ENCODE measurements at places on chromosomes 13 and 19.

DNA sequence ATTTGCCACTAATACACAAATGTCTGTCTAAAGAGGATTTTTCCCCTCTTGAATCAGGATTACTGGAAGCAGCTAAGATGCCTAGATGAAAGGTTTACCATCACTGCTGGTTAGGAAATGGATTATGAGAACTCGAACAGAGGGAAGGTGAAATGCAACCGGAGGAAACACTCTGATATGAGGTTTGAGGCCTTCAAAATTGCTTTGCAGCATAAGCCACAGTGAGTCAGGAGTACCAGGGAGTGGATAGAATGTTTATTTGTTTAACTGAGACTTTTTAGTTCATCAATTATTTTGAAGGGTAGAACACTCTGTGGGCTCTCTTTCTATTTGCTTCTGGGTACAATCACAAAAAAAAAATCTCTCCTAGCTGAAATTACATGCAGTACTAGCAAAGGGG lies 18.1 kb downstream of the CDADC1 start:
- DNase-seq = no peak

DNA sequence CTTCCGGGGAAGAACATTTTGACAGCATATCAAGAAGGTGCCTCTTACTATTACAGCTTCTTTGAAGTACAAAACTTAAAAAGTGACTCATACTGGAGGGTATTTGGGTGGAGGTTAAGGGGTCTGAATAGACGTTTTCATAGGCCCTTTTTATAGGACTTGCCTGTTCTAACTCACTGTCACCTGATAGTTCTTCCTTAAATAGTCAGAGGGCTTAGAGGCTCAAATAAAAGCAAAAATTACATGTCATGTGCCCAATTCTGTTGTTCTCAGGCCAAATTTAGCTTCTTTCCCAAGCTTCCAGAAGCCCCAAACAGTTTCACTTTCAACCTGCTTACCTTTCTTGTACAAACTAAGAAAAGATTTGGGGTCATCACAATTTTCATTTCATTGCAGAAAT lies 16.1 kb upstream of the SLC46A3 start:
- no peak for DNase-seq

GRCh38 chr13:109897988-109898624 lies 111.7 kb upstream of the IRS2 start:
- no peak for DNase-seq

DNA sequence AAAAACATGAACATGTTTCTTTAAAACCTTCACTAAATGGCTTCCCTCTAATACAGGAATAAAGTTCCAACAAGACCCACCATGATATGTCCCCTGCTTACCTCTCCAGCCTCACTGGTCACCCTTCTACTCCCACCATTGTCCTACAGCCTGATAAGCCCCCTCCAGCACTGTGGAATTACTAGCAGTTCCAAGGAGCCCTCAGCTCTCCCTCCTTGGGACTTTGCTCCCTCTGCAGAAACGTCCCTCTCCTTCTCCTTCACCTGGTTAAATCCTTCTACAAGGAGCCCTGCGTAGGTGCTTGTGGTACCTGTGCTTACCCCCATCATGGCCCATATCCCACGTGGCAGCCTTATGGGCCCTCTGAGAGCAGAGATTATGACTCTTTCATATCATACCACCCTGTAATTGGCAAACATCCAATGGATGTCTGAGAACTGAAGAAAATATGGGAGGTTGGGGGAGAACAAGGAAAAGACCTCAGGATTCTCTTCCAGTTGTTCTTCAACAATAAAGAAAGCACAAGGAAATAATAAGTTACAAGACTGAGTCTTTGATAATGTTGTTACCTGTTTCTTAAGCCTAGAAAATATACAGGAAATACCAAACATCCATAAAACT lies 26.1 kb upstream of the DOCK9 start:
- no peak for DNase-seq

DNA sequence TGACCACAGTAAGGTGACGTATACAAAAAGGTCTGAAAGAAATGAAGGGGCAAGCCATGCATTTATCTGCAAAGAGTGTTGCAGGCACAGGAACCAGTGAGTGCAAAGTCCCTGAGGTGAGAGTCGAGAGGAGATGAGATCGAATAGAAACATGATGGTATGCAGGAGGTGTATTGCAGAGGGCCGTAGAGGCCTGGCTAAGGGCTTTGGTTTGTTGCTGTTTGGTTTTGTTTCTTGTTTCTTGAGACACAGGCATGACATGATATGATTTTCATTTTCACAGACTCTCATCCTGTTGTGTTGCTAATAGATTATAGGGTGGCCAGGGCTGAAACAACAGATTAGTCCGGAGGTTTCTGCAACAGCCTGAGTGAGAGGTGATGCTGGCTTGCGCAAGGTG lies 80.4 kb downstream of the HSPH1 start:
- no peak for DNase-seq

DNA sequence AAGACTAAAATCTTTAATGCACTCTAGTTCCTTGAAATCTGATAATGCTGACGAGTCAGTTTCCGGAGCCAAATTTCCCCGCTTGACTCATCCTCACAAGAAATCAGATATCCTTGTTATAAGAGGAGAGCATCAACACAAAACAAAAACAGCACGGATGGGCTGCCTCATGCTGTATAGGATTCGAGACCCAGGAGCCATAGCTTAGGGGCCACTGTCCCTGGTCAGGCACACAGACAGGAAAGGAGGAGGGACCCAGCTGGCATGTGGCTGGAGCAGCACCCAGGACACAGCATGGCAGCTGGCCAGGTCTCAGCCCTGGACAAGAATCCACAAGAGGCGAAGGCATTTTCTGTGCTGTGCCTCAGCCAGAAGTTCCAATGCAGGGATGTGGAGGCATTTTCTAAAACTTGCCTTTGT lies 110.2 kb upstream of the SPATA13 start:
- no peak for DNase-seq

DNA sequence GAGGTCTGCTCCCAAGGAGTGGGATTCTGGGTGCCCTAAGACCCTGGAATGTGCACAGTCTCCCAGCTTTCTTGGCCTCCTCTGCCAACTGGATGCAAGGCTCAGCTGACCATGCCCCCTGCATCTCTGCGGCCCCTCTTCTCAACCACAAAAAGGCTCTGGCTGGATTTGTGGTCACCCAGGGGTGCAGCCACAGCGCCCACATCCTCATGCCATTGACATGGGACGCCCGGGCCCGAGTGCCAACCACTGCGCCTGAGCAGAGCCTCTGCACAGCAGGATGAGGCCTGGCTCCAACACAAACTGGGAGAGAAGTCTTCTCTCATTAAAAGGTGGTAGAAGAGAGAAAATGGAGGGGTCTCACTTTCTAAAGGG lies 103.5 kb downstream of the FOXO1 start:
- no peak for DNase-seq

- DNase-seq = no peak
These were observed at the start of gene CACNG6 for GRCh38 chr19:53991224-53992113. CACNG6 (plus strand) TSS chr19:53991637; CDS start chr19:53992878, 1,241 bp downstream.

DNA sequence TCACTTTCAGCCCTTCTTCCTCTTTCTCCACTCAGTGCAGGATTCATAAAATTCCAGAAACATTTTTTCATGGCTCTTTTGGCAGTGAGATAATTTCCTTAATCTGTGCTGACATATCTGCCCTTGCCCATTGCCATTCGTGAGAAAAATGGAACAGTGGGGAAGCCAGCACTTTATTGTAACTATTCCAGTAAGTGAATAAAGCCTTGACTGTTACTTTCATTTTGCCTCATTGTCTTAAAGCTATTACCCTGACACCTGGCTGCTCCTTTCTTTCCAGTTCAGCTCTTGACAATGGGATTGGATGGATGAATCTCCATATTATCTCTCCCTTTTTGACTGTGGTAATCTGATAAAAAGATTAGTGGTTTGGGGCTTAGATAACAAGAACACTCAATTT lies 1068.1 kb upstream of the PCDH20 start:
- no peak for DNase-seq

DNA sequence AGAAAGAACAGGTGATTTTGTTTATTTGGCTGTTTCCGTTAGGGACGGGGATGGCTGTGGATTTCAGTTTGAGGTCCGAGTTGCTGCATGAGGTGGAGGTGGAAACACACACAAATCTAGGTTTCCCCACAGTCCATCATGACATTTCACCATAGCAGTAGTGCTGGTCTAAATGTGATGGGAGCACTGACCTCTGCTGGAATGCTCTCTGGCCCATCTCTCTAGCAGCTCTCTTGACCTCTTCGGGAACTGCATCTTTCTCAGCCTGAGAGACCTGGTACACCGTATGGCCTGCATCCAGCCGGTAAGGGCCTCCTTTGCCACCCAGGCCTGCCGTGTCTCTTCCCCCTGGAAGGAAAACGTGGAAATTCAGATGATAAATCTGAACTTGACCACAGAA lies 154.0 kb downstream of the RGCC start:
- no peak for DNase-seq

DNA sequence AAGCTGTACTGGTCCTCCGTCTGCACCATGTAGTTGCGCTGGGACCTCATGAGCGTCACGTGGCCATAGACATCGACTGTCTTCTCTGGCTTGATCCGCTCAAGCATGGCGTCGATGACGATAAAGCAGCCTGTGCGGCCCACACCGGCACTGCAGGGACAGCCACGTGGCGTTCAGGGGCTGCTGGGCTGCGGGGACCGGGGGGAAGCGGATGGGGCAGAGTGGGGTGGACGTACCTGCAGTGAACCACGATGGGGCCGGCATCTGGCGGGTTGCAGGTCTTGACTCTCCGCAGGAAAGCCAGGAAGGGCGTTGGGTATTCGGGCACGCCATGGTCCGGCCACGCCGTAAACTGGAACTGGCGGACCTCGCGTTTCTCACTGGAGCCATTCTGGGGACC lies 128.5 kb downstream of the PTPRS start:
- DNase-seq = no peak

GRCh38 chr13:36606060-36606459 lies 67.8 kb upstream of the SERTM1 start:
- no peak for DNase-seq

- no peak for DNase-seq
These were observed 36.7 kb upstream of the DOCK9 start for GRCh38 chr13:99014522-99014921.

- DNase-seq = no peak
These were observed 13.8 kb downstream of the PAK4 start for GRCh38 chr19:39139305-39139874.

DNA sequence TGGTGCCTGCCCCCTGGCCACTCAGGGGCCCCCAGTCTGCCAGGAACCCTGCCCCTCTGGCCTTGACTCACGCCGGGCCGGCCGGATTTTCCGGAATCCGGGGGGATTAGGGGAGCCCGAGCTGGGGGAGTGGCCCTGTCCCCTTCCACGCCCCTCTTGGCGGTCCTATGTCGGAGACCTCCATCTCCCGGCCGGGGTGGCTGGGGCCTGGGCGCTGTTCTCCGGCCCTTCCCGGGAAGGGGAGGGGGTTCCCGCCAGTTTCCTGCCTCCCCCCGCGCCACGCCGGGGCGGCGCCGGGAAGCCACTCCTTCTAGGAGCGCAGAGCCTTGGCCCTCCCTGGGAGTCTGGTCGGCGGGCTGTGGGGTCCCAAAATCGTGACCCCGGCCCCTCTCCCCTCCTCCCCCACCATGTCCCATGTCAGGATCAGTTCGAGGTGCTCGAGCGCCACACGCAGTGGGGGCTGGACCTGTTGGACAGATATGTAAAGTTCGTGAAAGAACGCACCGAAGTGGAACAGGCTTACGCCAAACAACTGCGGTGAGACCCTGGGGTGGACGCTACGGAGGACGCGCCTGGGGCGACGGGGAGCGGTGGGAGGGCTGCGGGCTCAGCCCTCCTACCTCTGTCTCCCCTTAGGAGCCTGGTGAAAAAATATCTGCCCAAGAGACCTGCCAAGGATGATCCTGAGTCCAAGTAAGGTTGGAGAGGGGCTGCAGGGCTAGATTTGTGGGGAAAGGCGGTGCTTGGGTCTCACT lies 1.3 kb downstream of the TRIP10 start:
- no peak for DNase-seq

DNA sequence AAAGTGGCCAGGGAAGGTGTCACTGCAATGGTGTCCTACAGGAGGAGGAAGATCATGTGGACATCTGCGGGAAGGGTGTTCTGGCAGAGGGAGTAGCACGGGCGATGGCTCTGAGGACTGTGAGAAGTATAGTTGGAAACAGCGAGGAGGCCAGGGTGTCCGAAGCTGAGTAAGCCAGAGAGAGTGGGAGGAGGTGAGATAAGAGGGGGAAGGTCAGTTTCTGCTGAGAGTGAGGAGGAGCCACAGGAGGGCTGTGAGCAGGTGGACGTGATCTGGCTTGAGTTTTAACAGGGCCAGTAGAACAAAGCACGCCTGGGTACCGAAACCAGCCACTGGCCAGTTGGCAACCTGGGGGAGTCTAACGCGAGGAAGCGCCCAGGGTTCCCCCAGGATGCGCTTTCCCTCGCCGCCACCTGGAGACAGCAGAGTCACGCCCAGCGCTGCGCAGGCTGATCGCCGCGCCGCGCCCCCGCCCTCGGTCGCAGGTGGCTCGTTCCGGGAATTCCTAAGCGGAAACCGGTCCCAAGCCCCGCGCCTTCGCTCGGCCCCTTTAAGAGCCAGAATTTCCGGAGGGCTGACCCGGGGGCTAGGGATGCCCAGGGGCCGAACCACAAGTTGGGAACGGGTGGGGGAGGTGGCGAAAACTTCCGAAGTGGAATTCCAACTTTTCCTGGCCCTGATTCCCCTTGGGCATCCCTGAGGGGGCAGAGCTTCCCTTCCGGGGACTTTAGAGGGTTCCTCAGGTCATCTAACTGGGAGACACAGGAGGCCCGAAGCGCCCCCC lies 1.1 kb upstream of the LSR start:
- no peak for DNase-seq

DNA sequence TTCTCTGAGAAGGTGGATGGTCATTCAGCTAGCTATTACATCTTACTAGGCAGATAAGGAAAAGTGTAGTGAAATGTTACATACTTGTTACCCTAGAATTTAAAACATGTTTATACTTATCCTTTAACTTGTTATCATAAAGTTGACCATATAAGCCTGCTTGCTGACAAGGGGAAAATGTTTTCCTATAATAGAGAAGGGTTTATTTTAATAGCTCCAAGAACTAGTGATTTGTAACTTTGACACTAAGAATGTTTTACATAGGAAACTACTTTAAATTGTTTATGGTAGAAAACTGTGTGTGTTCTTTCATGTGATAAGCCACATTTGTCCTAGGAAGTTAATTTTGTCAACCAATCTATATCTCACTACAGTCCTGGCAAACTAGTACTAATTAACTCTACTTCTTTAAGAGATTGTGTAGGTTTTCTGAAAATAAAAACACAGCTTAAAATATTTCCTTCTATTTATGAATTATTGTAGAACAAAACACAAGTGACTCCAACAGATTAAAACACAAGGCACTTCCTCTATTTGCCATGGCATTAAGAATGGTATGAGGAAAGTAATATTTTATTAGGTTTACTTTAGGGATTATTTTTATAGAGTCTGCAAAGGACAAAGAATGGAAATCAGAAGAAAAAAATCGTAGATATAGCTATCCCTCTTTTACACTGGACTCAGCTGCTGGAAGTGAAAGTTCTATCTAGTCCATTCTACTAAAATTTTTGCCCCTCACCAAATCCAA lies 233.3 kb upstream of the NBEA start:
- DNase-seq = no peak

- no peak for DNase-seq
These were observed 38.5 kb upstream of the MAB21L1 start for GRCh38 chr13:35514801-35515502.
